ENCODE measurements at places on chromosomes 3 and 15.

DNA sequence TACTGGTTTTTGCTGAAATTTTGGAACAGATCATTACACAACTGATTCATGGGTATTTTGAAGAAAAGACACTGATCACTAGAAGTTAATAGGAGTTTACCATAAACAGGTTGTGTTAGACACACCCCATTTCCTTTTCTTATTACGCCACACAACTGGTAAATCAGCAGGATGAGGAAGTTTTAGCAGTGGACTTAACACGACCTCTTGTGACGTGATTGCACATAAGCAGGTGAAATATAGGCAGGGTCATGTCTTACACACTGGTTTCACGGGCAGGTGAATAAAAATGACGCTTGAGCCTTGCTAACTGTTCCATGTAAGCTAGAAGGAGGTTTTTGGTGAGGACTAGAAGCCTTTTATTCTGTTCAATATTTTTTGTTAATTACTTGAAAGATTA lies 27.1 kb upstream of the TPRG1 start:
- no peak overlapping the region for H3K4me3 ChIP-seq
- H3K27ac ChIP-seq, result no peak overlapping the region
- DNase-seq, result peak; percentile 16

GRCh38 chr3:174439331-174440252 lies 419.5 kb upstream of the NAALADL2 start:
- peak overlapping the region; percentile 89 for H3K4me3 ChIP-seq
- H3K27ac ChIP-seq, result peak overlapping the region; percentile 100
- peaks cover 28% of the 10 kb centered on the region for H3K4me1 ChIP-seq

DNA sequence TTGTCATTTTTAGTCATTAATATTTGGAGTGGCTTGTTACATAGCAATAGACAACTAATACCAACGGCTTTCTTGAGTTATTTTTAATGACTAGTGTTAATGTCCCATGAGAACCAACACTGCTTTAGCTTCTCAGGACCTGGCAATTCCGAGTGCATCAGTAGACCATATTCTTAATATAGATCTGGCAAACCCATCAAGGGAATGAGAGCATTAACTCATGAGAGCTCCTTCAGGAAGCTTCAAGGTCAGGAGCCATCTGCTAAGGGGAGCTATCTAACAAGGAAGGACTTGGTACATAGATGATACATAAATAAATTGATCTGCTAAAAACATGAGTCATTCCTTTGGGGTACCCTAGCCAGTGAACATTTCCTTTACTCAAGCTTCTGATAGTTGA lies 122.6 kb upstream of the EPHA3 start:
- no peaks in the 10 kb centered on the region for H3K36me3 ChIP-seq
- no peak overlapping the region for H3K4me3 ChIP-seq
- H3K4me1 ChIP-seq, result peaks cover 13% of the 10 kb centered on the region
- peaks cover 9% of the 10 kb centered on the region for H3K27me3 ChIP-seq

DNA sequence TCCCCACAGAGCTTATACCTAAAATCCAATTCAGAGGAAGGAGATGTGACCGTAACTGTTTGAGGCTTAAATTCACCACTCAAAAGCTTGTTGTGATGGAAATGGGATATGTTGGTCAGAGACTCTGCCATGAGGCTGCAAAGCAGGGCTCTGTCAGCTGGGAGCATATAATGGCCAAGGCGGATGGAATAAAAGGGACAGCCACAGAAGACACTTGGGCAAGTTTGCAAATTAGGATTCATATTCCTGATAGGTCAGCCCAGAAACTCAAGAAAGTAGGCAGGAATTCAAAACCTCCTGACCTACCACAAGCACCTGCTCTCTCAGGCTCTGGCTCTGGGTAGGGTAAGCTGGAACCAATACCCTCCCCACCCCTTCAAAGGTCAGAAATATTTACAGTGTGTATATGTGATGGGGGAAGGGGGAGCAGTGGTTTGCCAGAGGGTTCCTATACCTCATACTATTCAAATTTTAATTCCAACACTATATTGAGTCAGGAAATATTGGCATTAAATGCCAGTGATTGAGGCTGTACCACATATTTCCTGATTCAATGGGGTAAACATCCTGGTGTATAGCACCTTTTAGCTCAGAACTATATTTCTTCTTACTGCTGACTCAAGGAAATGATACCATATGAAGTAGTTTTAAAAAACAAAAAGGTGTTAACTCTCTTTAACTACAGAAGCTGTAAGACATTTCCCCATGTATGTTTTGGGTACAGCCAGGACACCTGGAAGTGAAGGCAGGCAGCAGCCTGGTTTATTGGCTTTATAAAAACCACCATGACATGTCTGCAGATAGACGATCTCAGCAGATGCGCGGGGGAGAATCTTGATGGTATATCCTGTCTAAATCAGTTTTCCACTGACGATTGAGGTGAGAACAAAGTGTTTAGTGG lies 19.2 kb downstream of the FYCO1 start:
- peaks cover 6% of the 10 kb centered on the region for H3K36me3 ChIP-seq
- DNase-seq, result no peak
- H3K27ac ChIP-seq, result no peak overlapping the region
- H3K27me3 ChIP-seq, result no peaks in the 10 kb centered on the region
- H3K4me1 ChIP-seq, result peaks cover 22% of the 10 kb centered on the region
- no peak overlapping the region for H3K4me3 ChIP-seq

DNA sequence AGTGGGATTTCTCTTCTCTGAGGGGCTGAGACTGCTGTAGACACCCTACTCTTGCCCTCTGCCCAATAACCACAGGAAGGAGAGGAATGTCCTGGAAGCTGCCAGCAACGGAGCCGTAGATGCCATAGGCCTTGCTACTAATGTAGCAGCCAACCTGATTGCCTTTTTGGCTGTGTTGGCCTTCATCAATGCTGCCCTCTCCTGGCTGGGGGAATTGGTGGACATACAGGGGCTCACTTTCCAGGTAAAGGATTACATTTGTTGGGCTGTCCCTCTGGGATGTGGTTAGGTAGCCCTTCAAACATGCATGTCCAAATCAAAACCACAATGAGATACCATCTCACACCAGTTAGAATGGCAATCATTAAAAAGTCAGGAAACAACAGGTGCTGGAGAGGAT lies 16.1 kb downstream of the SLC28A2 start:
- no peaks in the 10 kb centered on the region for H3K36me3 ChIP-seq
- no peak overlapping the region for H3K27ac ChIP-seq
- H3K4me1 ChIP-seq, result no peaks in the 10 kb centered on the region
- no peak overlapping the region for H3K4me3 ChIP-seq
- no peaks in the 10 kb centered on the region for H3K27me3 ChIP-seq

DNA sequence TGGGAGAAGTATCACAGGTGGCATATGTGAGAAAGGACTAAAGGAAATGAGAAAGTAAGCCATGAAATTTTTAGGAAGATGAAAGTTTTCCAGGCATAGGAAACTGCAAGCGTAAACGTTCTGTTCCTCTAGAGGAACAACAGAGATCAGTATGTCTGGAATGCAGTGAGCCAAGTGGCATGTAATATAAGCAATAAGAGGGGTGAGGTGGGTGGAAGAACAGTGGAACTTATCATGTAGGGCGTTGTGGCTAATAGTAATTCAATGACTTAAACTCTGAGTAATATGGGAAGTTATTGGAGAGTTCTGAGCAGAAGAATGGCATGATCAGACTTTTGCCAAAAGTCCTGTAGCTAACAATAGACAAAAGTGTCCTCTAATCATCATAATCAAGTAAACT lies 902.9 kb downstream of the EPHA3 start:
- DNase-seq, result peak; percentile 57
- H3K4me3 ChIP-seq, result no peak overlapping the region
- H3K27me3 ChIP-seq, result no peaks in the 10 kb centered on the region
- H3K4me1 ChIP-seq, result peaks cover 6% of the 10 kb centered on the region
- H3K27ac ChIP-seq, result no peak overlapping the region
- H3K36me3 ChIP-seq, result no peaks in the 10 kb centered on the region

GRCh38 chr3:175338775-175339535 lies 479.8 kb downstream of the NAALADL2 start:
- H3K27ac ChIP-seq, result peak overlapping the region; percentile 1
- peak; percentile 89 for DNase-seq
- H3K4me3 ChIP-seq, result peak overlapping the region; percentile 13

DNA sequence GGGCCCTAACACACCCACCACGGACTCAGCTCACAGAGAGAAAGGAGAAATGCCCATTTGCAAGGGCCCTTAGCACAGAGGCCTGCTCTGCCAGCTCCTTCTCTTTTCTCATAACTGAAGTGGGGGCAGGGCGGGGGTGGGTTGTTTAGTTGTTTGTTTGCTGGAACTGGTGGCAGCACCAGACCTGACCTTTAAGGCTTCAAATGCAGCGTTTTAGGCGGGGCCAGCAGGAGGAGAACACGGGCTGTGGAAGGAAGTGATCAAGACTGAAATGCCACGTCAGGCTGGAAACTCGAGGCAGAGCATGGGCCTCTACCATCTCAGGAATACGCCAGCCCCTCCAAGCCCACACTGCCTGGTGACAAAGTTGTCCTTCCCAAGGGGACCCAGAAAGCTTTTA lies 9.3 kb downstream of the CACNA2D2 start:
- no peak for DNase-seq
- no peaks in the 10 kb centered on the region for H3K4me1 ChIP-seq
- H3K27me3 ChIP-seq, result no peaks in the 10 kb centered on the region
- H3K4me3 ChIP-seq, result no peak overlapping the region
- H3K27ac ChIP-seq, result no peak overlapping the region

GRCh38 chr3:119729996-119730395 lies 27.2 kb downstream of the CFAP91 start:
- no peaks in the 10 kb centered on the region for H3K27me3 ChIP-seq
- H3K36me3 ChIP-seq, result no peaks in the 10 kb centered on the region
- H3K4me1 ChIP-seq, result peaks cover 10% of the 10 kb centered on the region
- no peak overlapping the region for H3K27ac ChIP-seq
- H3K4me3 ChIP-seq, result no peak overlapping the region
- no peak for DNase-seq

- H3K4me3 ChIP-seq, result no peak overlapping the region
- no peaks in the 10 kb centered on the region for H3K27me3 ChIP-seq
- H3K36me3 ChIP-seq, result peaks cover 12% of the 10 kb centered on the region
These were observed 72.3 kb downstream of the ITGB5 start for GRCh38 chr3:124814620-124815421.

GRCh38 chr3:39158148-39158715 lies 4.8 kb upstream of the CSRNP1 start:
- no peak overlapping the region for H3K27ac ChIP-seq
- DNase-seq, result no peak
- no peaks in the 10 kb centered on the region for H3K36me3 ChIP-seq
- no peaks in the 10 kb centered on the region for H3K4me1 ChIP-seq

All from GM23248 (cell line).